Heart right ventricle (tissue), 16 donors: ENCODE measurements at places on chromosomes 2 and 18. TPM values are rescaled to one million over a fixed set of nuclear protein-coding genes. Genes with fewer than 3 reads are reported as not detected.

DNA sequence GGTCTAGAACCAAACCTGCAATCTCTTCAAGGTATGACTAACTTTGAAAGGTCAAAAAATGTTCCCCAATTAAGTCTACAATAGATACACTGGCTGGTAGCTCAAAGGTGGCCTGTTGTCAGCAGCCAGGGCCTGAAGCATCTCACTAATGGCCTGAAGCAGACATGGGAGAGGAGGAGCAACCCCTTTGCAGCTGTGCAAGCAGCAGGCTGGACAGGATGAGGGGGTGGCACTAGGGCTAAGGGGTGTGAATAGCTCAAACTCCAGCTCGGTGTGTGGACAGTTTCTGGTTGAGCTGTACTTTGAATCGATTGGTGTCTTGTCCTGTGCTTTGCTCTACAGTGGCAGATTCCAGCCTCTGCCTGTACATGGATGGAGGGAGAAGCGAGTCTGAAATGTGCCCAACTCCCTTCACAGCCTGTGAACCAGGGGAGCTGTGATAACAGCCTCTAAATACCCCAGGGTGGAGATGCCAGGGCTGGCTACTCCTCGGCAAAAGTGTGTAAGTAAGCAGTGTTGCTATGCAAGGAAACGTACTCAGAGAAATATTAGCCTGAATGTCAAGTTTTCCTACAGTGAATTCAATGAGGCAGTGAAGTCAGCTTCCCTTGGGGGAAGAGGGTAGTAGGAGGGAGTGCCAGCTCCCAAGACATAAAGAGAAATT, 34.7 kb upstream of the DTNB start:
- no peaks in the 10 kb centered on the region for H3K4me1 ChIP-seq
- DNase-seq: no peak
- no peak overlapping the region for H3K27ac ChIP-seq
- H3K27me3 ChIP-seq: no peaks in the 10 kb centered on the region
- no peak overlapping the region for H3K4me3 ChIP-seq
- no peaks in the 10 kb centered on the region for H3K36me3 ChIP-seq

DNA sequence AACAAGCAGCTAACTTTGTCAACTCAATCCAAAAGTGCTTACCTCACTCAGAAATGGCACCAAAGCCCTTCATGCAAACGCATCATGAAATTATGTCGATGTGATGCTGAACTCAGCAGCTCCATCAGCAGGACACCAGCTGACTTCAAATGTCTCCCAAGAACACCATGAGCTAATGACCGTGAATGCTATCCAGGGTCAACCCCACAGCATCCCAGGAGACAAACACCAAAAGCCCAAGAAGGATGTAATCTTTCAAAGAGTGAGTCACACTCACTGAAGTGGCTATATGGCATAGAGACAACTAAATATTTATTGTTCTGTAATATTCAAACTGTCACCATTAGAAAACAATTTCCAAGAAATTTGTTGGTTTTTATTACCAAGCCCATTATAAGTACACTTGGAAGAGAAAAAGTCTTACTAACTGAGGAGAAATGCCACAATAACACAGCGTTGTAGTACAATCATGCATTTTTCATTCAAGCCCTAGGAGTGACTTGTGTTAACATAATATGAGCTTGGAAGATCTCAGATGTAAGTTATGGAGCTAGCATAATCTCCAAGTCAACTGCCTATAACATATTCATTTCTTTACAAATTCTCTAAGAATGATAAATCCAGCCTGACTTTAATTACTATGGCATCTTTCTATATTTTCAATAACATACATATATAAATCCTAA, 165.0 kb upstream of the CCDC68 start:
- peak; percentile 19 for DNase-seq
- H3K36me3 ChIP-seq: no peaks in the 10 kb centered on the region
- no peak overlapping the region for H3K4me3 ChIP-seq
- no peaks in the 10 kb centered on the region for H3K4me1 ChIP-seq

DNA sequence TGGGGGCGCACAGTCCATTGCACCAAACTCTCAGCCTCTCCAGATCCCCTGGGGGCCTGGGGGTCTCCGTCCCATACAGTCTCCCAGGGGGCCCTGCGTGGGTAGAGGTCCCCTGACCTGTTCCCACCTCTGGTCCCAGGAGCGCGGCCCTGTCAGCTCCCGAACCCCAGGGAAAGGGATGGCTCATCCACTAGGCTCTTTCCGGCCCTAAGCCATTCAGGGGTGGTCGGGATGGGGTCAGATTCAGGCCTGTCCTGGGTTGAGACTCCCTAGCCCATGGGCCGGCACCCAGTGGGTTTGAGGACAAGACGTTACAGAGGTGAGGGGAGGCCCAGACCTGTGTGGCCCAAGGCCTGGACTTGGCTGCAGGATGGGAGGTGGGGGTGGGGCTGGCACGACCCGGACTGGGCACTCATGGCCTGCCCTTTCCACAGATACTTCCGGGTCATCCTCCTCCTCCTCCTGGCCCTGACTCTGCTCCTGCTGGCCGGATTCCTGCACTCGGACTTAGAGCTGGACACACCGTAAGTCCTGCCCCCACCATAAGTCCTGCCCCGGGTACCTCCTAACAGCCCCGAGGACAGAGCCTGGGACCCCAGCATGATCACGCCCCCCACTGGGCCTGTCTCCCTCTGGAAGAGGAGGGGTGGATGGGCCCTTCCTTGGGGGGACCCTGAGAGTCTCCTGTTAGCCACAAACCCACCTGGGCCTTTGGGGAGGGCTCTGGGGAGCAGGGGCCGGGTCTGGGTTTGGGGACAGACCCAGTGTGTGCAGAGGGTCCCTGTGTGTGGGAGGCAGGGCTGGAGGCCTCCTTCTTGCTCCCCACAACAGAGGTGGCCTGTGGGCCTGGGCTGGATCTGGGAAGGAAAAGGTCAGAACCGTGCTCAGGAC, 10.1 kb upstream of the NEU4 start:
- peaks cover 7% of the 10 kb centered on the region for H3K4me1 ChIP-seq
- H3K36me3 ChIP-seq: no peaks in the 10 kb centered on the region
- no peak overlapping the region for H3K27ac ChIP-seq
- H3K4me3 ChIP-seq: no peak overlapping the region

DNA sequence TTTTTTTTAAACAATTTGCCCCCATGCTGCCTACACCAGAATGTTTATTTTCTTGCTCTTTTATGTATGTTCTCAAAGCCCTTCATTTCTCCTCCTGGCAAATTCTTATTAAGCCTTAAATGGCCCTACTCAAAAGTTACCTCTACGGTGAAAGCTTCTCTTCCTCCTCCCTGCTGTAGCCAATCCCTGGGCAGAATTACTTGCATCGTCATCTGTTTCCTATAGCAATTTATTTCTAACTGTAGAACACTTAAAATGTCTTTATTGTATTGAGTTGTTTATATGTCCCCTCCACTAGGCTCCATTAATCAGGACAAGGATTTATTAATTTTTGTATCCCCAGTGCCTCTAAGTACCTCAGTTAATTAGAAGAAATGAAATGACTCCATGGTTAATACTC, 2.5 kb upstream of the RAD51AP2 start:
- H3K27ac ChIP-seq: no peak overlapping the region
- H3K4me3 ChIP-seq: no peak overlapping the region
- peaks cover 26% of the 10 kb centered on the region for H3K27me3 ChIP-seq

GRCh38 chr2:13791019-13791547, 841.4 kb upstream of the LRATD1 start:
- H3K4me1 ChIP-seq: no peaks in the 10 kb centered on the region
- H3K36me3 ChIP-seq: no peaks in the 10 kb centered on the region
- no peak overlapping the region for H3K4me3 ChIP-seq

DNA sequence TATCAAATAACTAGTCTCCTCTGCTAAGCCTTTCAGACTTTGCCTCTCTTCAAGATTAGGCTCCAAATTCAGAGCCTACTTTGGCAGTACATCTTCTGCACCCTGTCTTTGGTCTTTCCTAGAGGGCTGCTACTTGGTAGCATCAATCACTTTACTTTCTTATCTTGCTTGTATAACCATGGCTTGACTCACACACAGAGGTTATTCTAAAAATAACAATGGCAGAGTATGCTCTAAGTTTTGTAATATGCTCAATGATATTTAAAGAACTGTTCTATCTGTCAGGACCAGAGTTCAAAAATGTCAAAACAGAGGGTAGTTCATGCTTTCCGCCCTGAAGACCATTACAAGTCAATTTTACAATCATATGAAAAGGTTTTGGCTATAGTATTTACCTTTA, 27.7 kb downstream of the THOC1 start:
- no peak overlapping the region for H3K4me3 ChIP-seq
- peaks cover 58% of the 10 kb centered on the region for H3K36me3 ChIP-seq
- peak overlapping the region; percentile 73 for H3K27ac ChIP-seq
- DNase-seq: no peak

DNA sequence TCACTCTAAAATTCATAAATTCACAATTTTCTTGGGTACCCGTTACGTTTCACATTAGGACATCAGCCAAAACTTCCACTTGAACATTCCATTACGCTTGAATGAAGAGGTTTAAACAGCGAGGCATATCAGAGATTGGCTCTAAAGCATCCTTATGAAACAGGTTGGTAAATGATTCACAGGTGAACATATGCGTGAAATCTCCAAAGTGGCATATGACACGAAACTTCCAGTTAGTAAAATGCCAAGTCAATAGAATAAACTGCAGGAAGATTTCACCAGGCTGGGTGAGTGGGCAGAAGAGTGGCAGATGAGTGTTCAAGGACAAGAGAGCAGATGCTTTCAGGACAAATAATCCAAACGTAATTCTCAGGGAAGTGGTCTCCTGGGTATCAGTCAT, 33.9 kb upstream of the GLS start:
- DNase-seq: no peak
- no peaks in the 10 kb centered on the region for H3K27me3 ChIP-seq
- no peak overlapping the region for H3K4me3 ChIP-seq

- no peak overlapping the region for H3K4me3 ChIP-seq
- no peaks in the 10 kb centered on the region for H3K27me3 ChIP-seq
- H3K27ac ChIP-seq: no peak overlapping the region
- no peaks in the 10 kb centered on the region for H3K36me3 ChIP-seq
- H3K4me1 ChIP-seq: peaks cover 90% of the 10 kb centered on the region
- no peak for DNase-seq
These were observed 21.4 kb downstream of the SP3 start for GRCh38 chr2:173943738-173944137.

Gene ANKRD23
- 2.6 TPM for total RNA-seq

Gene ACVR1C
- 0.11 TPM for total RNA-seq

Gene STPG4
- total RNA-seq: not detected
